ENCODE measurements at places on chromosomes 16 and 17. TPM values are rescaled to one million over a fixed set of nuclear protein-coding genes. Genes with fewer than 3 reads are reported as not detected.

RND2 gene
- total RNA-seq, result 0.29 TPM

G6PC1 gene
- not detected for total RNA-seq

ANKRD40CL gene
- total RNA-seq, result not detected

NPIPB4 gene
- 26.1 TPM for total RNA-seq

EPN2 gene
- 87.1 TPM for total RNA-seq

KRT32 gene
- not detected for total RNA-seq

All from heart left ventricle (tissue), 16 donors.